ENCODE measurements at places on chromosomes 1 and 21. TPM values are rescaled to one million over a fixed set of nuclear protein-coding genes. Genes with fewer than 3 reads are reported as not detected.

- H3K27me3 ChIP-seq: no peaks in the 10 kb centered on the region
- no peak overlapping the region for H3K4me3 ChIP-seq
- H3K4me1 ChIP-seq: peaks cover 6% of the 10 kb centered on the region
- H3K27ac ChIP-seq: peak overlapping the region; percentile 71
Observed at GRCh38 chr1:203519896-203520295, 25.9 kb downstream of the OPTC start.

GRCh38 chr1:217943361-217943760 is 312.2 kb downstream of the SPATA17 start:
- no peak overlapping the region for H3K4me3 ChIP-seq
- H3K27me3 ChIP-seq: no peaks in the 10 kb centered on the region
- H3K27ac ChIP-seq: no peak overlapping the region
- no peaks in the 10 kb centered on the region for H3K36me3 ChIP-seq
- no peaks in the 10 kb centered on the region for H3K4me1 ChIP-seq

DNA sequence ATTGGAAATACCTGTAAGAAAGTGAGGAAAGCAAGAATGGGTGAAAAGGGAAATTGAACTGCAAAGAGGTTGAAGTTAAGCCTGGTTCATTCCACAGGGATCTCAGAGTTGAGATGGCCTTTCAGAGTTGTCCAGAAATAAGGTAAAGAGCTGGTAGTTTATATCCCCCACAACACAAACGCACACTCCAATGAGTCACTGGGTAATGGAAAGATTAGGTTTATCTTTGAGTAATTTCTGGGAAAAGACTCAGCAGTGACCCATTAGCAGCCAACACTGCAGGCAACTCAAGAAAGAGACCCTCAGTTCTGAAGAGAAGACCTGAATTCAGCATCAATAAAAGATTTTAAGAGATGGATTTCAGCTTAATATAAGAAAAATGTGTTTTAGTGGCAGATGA is 485.5 kb downstream of the PTPRC start:
- no peak for DNase-seq
- H3K36me3 ChIP-seq: no peaks in the 10 kb centered on the region
- no peak overlapping the region for H3K4me3 ChIP-seq
- no peak overlapping the region for H3K27ac ChIP-seq

- H3K27ac ChIP-seq: no peak overlapping the region
- no peak overlapping the region for H3K4me3 ChIP-seq
- no peaks in the 10 kb centered on the region for H3K36me3 ChIP-seq
- H3K4me1 ChIP-seq: no peaks in the 10 kb centered on the region
- no peak for DNase-seq
Observed at GRCh38 chr1:178310685-178311105, 186.1 kb downstream of the CLEC20A start.

- no peaks in the 10 kb centered on the region for H3K4me1 ChIP-seq
- no peaks in the 10 kb centered on the region for H3K27me3 ChIP-seq
- DNase-seq: no peak
- H3K4me3 ChIP-seq: no peak overlapping the region
Observed at GRCh38 chr1:6971699-6972098, 186.4 kb downstream of the CAMTA1 start.

DNA sequence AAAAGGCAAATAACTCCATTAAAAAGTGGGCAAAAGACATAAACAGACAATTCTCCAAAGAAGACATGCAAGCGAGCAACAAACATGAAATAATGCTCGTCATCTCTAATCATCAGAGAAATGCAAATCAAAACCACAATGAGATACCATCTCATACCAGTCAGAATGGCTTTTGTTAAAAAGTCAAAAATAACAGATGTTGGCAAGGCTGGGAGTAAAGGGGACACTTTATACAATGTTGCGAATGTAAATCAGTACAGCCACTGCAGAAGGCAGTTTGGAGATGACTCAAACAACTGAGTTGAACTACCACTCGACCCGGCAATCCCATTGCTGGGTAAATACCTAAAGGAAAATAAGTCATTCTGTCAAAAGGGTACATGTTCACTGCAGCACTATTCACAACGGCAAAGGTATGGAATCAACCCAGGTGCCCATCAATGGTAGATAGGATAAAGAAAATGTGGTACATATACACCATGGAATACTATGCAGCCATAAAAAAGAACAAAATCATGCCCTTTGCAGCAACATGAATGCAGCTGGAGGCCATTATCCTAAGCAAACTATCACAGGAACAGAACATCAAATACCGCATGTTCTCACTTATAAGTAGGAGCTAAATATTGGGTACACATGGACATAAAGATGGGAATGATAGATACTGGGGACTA is 25.9 kb downstream of the TSPAN2 start:
- H3K4me1 ChIP-seq: peaks cover 10% of the 10 kb centered on the region
- no peak overlapping the region for H3K4me3 ChIP-seq
- H3K27ac ChIP-seq: no peak overlapping the region
- DNase-seq: no peak
- no peaks in the 10 kb centered on the region for H3K27me3 ChIP-seq

GRCh38 chr21:16330082-16330907 is 600.5 kb downstream of the USP25 start:
- H3K27ac ChIP-seq: peak overlapping the region; percentile 56
- peak overlapping the region; percentile 9 for H3K4me3 ChIP-seq
- H3K4me1 ChIP-seq: no peaks in the 10 kb centered on the region
- DNase-seq: no peak

- H3K27ac ChIP-seq: no peak overlapping the region
- H3K36me3 ChIP-seq: no peaks in the 10 kb centered on the region
- peaks cover 2% of the 10 kb centered on the region for H3K27me3 ChIP-seq
Observed at GRCh38 chr1:228420968-228421826, 4.5 kb upstream of the TRIM17 start.

DNA sequence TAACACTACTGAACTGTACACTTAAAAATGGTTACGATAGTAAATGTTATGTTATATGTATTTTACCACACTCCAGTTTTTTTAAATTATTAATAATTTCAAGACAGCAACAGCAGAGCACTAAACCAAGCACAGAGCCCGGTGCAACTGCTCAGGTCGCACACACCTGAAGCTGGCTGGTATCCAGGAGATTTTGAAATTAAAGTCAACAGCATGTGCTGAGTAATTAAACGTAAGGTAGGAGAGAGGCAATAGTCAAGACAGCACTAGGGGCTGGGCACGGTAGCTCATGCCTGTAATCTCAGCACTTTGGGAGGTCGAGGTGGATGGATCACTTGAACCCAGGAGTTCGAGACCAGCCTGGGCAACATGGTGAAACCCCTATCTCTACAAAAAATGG is 35.1 kb upstream of the SLC30A10 start:
- DNase-seq: no peak
- no peak overlapping the region for H3K4me3 ChIP-seq
- H3K36me3 ChIP-seq: no peaks in the 10 kb centered on the region
- H3K4me1 ChIP-seq: no peaks in the 10 kb centered on the region

GRCh38 chr1:19665496-19666465 is 1.1 kb downstream of the HTR6 start:
- H3K4me1 ChIP-seq: peaks cover 13% of the 10 kb centered on the region
- H3K27ac ChIP-seq: no peak overlapping the region
- no peak for DNase-seq
- no peak overlapping the region for H3K4me3 ChIP-seq

GRCh38 chr1:172838680-172839313 is 179.9 kb downstream of the FASLG start:
- H3K4me3 ChIP-seq: no peak overlapping the region
- no peak overlapping the region for H3K27ac ChIP-seq
- H3K4me1 ChIP-seq: no peaks in the 10 kb centered on the region
- H3K27me3 ChIP-seq: no peaks in the 10 kb centered on the region
- DNase-seq: no peak
- no peaks in the 10 kb centered on the region for H3K36me3 ChIP-seq

- H3K36me3 ChIP-seq: no peaks in the 10 kb centered on the region
- no peaks in the 10 kb centered on the region for H3K27me3 ChIP-seq
- DNase-seq: no peak
Observed at GRCh38 chr1:15882665-15883064, 35.2 kb downstream of the SPEN start.

DNA sequence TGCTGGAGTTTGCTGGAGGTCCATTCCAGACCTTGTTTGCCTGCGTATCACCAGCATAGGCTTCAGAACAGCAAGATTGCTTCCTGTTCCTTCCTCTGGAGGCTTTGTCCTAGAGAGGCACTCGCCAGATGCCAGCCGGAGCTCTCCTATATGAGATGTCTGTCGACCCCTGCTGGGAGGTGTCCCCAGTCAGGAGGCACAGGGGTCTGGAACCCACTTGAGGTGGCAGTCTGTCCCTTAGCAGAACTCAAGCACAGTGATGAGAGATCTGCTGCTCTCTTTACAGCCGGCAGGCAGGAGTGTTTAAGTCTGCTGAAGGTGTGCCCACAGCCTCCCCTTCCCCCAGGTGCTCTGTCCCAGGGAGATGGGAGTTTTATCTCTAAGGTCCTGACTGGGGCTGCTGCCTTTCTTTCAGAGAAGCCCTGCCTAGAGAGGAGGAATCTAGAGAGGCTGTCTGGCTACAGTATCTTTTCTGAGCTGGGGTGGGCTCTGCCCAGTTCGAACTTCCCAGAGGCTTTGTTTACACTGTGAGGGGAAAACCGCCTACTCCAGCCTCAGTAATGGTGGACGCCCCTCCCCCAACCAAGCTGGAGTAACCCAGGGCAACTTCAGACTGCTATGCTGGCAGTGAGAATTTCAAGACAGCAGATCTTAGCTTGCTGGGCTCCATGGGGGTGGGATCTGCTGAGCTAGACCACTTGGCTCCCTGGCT is 205.0 kb downstream of the GPR52 start:
- no peak overlapping the region for H3K4me3 ChIP-seq
- DNase-seq: no peak
- H3K27me3 ChIP-seq: no peaks in the 10 kb centered on the region
- H3K36me3 ChIP-seq: no peaks in the 10 kb centered on the region
- no peak overlapping the region for H3K27ac ChIP-seq

- no peaks in the 10 kb centered on the region for H3K36me3 ChIP-seq
- peaks cover 6% of the 10 kb centered on the region for H3K4me1 ChIP-seq
- H3K4me3 ChIP-seq: no peak overlapping the region
- no peaks in the 10 kb centered on the region for H3K27me3 ChIP-seq
- no peak overlapping the region for H3K27ac ChIP-seq
Observed at GRCh38 chr1:203271962-203272632, 33.2 kb upstream of the BTG2 start.

DNA sequence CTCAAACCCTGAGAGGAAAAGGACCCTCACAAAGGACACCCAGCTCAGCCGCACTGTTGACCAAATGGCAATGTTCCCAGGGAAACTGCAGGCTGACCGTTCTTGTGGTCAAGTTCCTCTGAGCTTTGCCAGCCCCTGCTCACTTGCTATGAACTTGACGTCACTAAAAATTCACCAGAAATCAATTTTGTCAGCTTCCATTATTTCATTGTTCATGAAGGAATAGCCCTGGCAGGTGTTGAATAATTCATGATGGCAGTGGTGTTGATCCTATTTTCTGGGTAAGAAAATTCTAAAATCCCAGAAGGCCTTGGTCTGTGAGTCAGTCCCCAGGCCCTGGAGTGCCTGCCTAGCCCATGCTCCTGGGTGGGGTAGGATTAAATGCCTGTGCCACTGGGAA is 318.9 kb downstream of the ZNF326 start:
- H3K4me3 ChIP-seq: no peak overlapping the region
- DNase-seq: no peak
- H3K27ac ChIP-seq: no peak overlapping the region
- no peaks in the 10 kb centered on the region for H3K36me3 ChIP-seq
- H3K4me1 ChIP-seq: no peaks in the 10 kb centered on the region

DNA sequence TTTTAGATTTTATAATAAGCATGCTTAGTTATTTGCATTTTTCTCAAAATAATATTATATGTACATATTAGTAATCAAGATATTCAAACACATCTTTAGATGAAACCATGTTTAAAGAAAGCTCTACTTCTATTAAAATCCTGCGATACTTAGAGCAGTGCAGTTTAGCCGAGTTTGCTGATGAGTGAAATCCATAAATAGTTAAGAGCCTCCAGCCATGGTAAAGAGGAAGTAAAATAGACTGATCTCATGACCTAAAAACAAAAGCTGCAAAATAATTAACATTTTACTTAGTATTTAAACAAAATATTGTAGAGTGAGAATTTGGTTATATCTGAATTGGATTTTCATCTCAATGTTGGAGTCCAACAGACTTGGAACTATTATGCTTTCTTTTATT is 147.4 kb upstream of the NRIP1 start:
- no peak for DNase-seq
- no peak overlapping the region for H3K4me3 ChIP-seq
- no peak overlapping the region for H3K27ac ChIP-seq
- no peaks in the 10 kb centered on the region for H3K36me3 ChIP-seq
- no peaks in the 10 kb centered on the region for H3K27me3 ChIP-seq
- H3K4me1 ChIP-seq: no peaks in the 10 kb centered on the region

DNA sequence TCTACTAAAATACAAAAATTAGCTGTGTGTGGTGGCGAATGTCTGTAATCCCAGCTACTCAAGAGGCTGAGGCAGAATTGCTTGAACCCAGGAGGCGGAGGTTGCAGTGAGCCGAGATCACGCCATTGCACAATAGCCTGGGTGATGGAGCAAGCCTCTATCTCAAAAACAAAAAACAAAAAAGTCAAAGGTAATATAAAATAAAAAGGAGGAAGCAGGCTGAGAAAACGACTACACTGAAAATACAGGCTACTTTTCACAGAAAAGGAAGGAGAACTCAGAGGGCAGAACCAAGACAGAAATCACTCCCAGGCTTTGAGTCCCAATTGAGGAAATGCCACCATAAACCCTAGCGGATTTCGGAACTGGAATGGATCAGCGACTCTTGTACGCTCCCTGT is 5.9 kb upstream of the A3GALT2 start:
- H3K4me1 ChIP-seq: no peaks in the 10 kb centered on the region
- no peaks in the 10 kb centered on the region for H3K36me3 ChIP-seq
- no peak overlapping the region for H3K4me3 ChIP-seq
- no peaks in the 10 kb centered on the region for H3K27me3 ChIP-seq
- no peak for DNase-seq

DNA sequence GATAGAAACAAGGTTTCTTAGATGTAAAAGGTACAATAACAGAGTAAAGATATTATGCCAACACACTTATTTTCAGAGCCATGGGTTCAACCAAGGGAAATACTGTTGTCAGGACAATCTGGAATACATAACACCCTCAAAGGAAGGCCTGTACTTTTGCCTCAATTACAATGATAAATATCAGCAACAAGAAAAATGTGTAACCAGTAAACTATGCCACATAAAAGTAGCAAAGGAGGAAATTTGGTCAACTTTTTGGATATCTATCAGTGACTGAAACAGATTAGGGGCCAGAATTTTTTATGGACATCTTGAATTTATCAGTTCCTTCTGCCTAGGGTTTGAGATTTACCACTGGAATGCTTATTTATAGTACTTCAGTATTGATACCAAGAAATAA is 24.6 kb upstream of the RAP1GAP start:
- no peaks in the 10 kb centered on the region for H3K27me3 ChIP-seq
- no peak for DNase-seq
- H3K4me3 ChIP-seq: no peak overlapping the region
- H3K4me1 ChIP-seq: no peaks in the 10 kb centered on the region
- H3K27ac ChIP-seq: no peak overlapping the region

- no peak overlapping the region for H3K27ac ChIP-seq
- no peaks in the 10 kb centered on the region for H3K4me1 ChIP-seq
- H3K4me3 ChIP-seq: no peak overlapping the region
- DNase-seq: no peak
- H3K36me3 ChIP-seq: no peaks in the 10 kb centered on the region
Observed at GRCh38 chr1:90193116-90193515, 198.2 kb downstream of the ZNF326 start.

C1QA gene
- 33.3 TPM for total RNA-seq

TUT4 gene
- 117 TPM for total RNA-seq

PLA2G2A gene
- not detected for total RNA-seq

TRPM2 gene
- 0.77 TPM for total RNA-seq

DNAJC28 gene
- total RNA-seq: not detected

RASAL2 gene
- total RNA-seq: 10.0 TPM

TRIM46 gene
- total RNA-seq: 4.6 TPM

TTC34 gene
- total RNA-seq: 0.35 TPM

S100A9 gene
- total RNA-seq: 38.2 TPM

TMEM269 gene
- 1.1 TPM for total RNA-seq

KRTAP13-3 gene
- not detected for total RNA-seq

KCNA2 gene
- not detected for total RNA-seq

All from uterus (tissue), 4 donors.